ENCODE measurements at places on chromosomes 2 and 18.
A peak's percentile ranks its signal among the peaks of the same experiment; 100 is the strongest.

GRCh38 chr2:216404010-216404618 lies 8.2 kb upstream of the SMARCAL1 start:
- peak; percentile 14 for DNase-seq

- DNase-seq: no peak
Measured at GRCh38 chr2:37857575-37858399, 67.3 kb upstream of the RMDN2 start.

DNA sequence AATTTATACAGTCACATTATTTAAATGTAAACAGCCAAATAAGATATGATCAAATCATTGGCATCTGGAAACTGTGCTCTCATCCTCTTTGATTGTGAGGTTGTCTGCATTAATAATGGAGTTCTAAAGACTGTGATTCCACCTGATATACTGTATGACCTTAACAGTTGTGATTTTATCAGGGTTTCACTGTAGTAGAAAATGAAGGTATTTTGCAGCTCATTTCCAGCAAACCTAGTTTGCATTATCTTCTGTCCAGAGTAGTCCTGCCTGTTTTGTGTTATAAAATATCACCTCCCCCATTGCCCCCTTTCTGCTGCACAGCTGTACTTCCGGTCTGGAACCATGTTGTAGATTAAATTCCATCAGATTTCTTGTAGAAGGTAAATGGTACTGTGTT lies 731.6 kb upstream of the FANCL start:
- DNase-seq: no peak

- DNase-seq: no peak
Measured at GRCh38 chr2:18373664-18374063, 186.8 kb downstream of the RDH14 start.

- no peak for DNase-seq
Measured at GRCh38 chr2:186570604-186571003, 19.3 kb upstream of the ITGAV start.

- DNase-seq: no peak
Measured at GRCh38 chr2:27854229-27854862, 35.8 kb downstream of the RBKS start.

GRCh38 chr2:67400560-67401485 lies 3.7 kb downstream of the ETAA1 start:
- no peak for DNase-seq

DNA sequence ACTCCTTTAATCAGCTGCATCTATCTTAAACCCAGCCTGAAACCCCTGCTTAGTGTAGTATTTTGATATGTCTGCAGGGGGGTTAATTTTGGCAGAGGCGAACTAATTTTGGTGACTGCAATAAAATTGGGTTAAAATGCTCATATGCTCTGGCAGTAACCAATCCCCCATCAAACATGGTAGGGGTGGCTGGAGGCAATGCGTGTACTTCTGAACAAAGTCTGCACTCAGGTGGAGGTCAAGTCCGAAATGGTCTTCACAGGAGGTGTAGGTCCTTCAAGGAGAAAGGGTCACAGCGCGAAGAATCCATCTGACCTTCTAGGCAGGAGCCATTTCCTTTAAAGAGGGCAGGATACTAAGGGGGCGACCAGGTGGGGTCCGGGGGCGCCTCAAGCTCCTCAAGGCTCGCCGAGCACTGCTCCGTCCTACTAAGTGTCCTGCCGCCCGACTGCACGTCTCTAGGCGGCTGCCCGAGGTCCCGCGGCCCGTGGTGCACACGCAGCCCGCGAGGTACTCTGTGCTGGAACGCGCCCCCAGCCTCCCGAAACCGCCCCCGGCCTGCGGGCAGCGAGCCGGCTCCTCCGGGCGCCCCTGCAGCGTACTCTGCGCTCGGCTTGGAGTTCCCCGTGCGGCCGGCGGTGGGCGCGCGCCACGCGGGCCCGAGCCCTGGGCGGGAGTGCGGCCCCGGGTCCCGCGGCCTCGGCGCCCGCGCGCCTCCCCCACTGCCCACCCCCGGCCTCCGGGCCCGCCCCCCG lies 1.7 kb upstream of the LDLRAD4 start:
- no peak for DNase-seq

DNA sequence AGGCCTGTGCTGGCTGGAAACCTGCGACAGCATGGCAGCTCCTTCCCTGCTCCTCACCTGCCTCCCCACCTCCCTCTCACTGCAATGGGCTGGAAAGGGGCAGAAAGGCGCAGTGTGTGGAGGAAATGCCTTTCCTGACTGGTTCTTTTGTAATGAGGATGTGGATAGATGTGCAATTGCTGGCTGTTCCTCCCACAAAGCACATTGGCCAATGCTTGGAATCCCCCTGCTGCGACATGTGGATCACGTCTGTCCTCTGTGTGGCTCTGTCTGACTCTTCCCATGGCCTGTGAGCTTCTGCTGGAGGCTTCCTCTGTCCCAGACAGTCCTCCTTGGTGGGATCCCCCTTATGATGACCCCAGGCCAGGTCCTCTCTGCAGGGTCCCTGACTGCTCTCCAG lies 172.5 kb downstream of the NCK2 start:
- DNase-seq: no peak

GRCh38 chr2:200086911-200087310 lies 131.5 kb downstream of the MAIP1 start:
- no peak for DNase-seq

Data from hippocampal formation (tissue), 2 donors.